Amniotic stem cell (primary cell): ENCODE measurements at places on chromosomes 11 and 22.

GRCh38 chr11:57484141-57484710, 23.9 kb downstream of the RTN4RL2 start:
- no peak for DNase-seq

- no peak for DNase-seq
Measured at GRCh38 chr11:95152876-95153856, 63.5 kb downstream of the ENDOD1 start.

DNA sequence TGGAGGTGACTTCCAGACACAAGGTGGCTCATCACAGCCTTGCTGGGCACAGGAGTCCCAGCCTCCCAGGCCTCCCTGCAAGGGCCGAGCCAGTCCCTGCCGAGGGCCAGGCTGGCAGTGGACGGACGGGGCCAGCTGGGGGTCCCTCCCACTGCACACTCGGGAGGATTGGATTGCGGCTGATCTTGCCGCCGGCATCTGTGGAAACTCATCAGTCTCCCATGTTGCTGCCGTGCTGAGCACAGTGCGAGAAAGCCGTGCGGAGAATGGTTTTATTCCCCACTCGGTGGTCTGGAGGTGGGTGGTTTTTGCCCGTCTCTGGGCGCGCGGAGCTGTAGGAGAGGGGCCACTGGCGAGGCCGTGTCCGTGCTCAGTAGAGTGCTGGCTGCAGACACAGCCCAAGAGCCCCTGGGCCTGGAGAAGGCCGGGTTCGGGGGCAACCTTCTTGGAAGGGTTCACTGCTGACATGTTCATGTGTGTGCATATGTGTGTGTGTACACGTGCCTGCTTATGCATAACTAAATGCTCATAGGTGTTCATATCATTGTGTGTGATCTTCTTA, 1246.4 kb downstream of the BRD1 start:
- DNase-seq = no peak

DNA sequence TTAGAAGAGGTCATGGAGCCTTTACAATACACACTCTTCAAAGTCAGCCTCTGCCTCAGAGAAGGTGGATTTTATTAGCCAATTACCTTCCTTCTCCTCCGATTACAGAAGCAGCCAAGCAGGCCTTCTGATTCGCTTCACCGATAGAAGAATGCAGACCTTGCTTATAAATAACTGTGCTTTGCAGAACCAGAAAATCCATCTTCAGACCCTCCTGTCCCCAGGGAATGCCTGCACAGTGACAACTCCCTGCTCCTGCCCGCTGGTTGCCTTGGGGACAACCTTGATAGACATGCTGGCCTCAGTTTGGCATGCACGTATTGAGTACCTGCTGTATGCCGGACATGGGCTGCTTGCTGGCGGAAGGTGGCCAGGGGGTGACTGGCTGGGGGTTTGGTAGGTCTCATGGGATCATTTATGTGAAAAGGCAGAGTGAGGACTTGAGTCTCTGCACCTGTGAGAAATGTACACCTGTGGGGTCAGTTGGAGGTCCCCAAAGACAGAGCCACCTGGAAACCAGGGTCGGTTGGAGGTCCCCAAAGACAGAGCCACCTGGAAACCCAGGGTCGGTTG, 1238.7 kb downstream of the BRD1 start:
- no peak for DNase-seq

GRCh38 chr22:24937114-24937513, 9.4 kb downstream of the LHFPL7 start:
- no peak for DNase-seq

- DNase-seq = no peak
Measured at GRCh38 chr11:38013157-38013556, 1415.1 kb upstream of the RAG2 start.

- DNase-seq = no peak
Measured at GRCh38 chr11:134987223-134987768, 575.3 kb upstream of the B3GAT1 start.

DNA sequence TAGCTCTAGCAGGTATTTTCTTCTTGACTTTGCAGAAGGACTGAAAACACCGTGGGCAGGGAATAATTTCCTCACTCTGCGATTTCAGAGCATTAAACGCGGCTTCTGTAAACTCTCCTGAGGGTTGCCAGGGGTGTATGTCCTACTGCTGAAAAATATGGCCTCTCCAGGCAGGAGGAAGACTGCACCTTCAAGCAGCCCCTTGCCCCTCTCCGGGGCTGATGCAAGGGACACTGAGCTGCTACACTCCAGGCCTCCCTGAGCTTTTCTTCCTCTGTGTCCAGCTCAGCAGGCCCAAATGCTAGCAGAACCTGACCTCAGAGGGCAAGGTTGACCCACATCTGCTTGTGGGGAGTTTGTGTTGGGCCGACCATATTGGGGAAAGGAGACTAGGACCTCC, 2.2 kb downstream of the CD6 start:
- no peak for DNase-seq

- no peak for DNase-seq
Measured at GRCh38 chr11:65411681-65412070, 10.9 kb upstream of the NEAT1 start.

- DNase-seq = no peak
Measured at GRCh38 chr11:134498326-134499139, 86.5 kb upstream of the B3GAT1 start.

DNA sequence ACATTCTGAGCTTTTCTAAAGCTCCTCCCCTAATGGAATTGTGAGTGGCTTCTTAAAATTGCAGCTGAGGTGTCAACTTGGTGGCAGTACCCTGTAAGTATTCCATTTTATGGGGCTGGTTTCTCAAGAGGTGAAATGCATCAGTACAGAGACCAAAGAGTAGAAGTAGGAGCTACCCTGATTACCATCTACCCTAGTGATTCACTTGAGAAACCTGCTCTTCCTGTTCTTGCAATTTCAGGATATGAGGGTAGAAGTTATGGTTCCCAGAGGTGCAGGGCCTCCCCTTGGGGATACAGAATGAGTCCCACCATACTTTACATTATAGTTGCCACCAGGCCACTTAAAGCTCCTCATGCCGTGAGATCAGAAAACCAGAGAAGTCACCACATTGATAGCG, 944.6 kb downstream of the OPCML start:
- DNase-seq = no peak
